Left kidney (tissue), 8 donors: ENCODE measurements at places on chromosomes 1 and 21. TPM values are rescaled to one million over a fixed set of nuclear protein-coding genes. Genes with fewer than 3 reads are reported as not detected.

RO60 gene
- polyA plus RNA-seq, result 54.3 TPM

FCRL5 gene
- polyA plus RNA-seq, result 0.17 TPM

SH3GLB1 gene
- polyA plus RNA-seq, result 88.2 TPM

CYB5RL gene
- polyA plus RNA-seq, result 10.0 TPM

GBP4 gene
- polyA plus RNA-seq, result 9.7 TPM

TDRD10 gene
- 1.4 TPM for polyA plus RNA-seq

ITGB2 gene
- 11.8 TPM for polyA plus RNA-seq

KIF17 gene
- 4.3 TPM for polyA plus RNA-seq

EPHX1 gene
- 59.0 TPM for polyA plus RNA-seq

SLC19A2 gene
- 22.3 TPM for polyA plus RNA-seq

RUNX3 gene
- 0.27 TPM for polyA plus RNA-seq

VASH2 gene
- polyA plus RNA-seq, result 27.2 TPM

ATP1A4 gene
- 0.15 TPM for polyA plus RNA-seq

MACF1 gene
- 327 TPM for polyA plus RNA-seq

EPHA2 gene
- polyA plus RNA-seq, result 15.4 TPM

TOMM40L gene
- 14.4 TPM for polyA plus RNA-seq

GPR137B gene
- 43.4 TPM for polyA plus RNA-seq

TMEM183A gene
- polyA plus RNA-seq, result 73.9 TPM

NCAM2 gene
- 9.9 TPM for polyA plus RNA-seq

RIPPLY3 gene
- 3.1 TPM for polyA plus RNA-seq

NOS1AP gene
- polyA plus RNA-seq, result 10.7 TPM

C1orf141 gene
- 0.13 TPM for polyA plus RNA-seq

C1orf35 gene
- 15.1 TPM for polyA plus RNA-seq

KCNK1 gene
- 6.2 TPM for polyA plus RNA-seq

CD1D gene
- polyA plus RNA-seq, result 6.5 TPM

MMP23B gene
- 14.9 TPM for polyA plus RNA-seq

C1QB gene
- 5.3 TPM for polyA plus RNA-seq

MT1HL1 gene
- not detected for polyA plus RNA-seq

MAP3K7CL gene
- polyA plus RNA-seq, result 9.6 TPM

PLXNA2 gene
- 15.3 TPM for polyA plus RNA-seq

COL24A1 gene
- 1.8 TPM for polyA plus RNA-seq

DMRTA2 gene
- not detected for polyA plus RNA-seq

ERG gene
- polyA plus RNA-seq, result 17.4 TPM

GBP5 gene
- polyA plus RNA-seq, result 0.28 TPM

MAP3K21 gene
- 36.6 TPM for polyA plus RNA-seq

NBPF4 gene
- polyA plus RNA-seq, result not detected

KLHDC7A gene
- 9.7 TPM for polyA plus RNA-seq

NBPF10 gene
- polyA plus RNA-seq, result 4.3 TPM

TEDDM1 gene
- polyA plus RNA-seq, result 0.20 TPM

PLA2G2C gene
- 0.10 TPM for polyA plus RNA-seq

F5 gene
- polyA plus RNA-seq, result 5.7 TPM

CYP4Z1 gene
- polyA plus RNA-seq, result 0.52 TPM

RWDD3 gene
- polyA plus RNA-seq, result 58.0 TPM

CCDC24 gene
- 19.5 TPM for polyA plus RNA-seq

SLAMF8 gene
- polyA plus RNA-seq, result 0.80 TPM

KCNA3 gene
- polyA plus RNA-seq, result 0.12 TPM

SYTL1 gene
- 7.6 TPM for polyA plus RNA-seq

OR2L3 gene
- polyA plus RNA-seq, result not detected

LHX8 gene
- polyA plus RNA-seq, result not detected

CASQ1 gene
- 0.43 TPM for polyA plus RNA-seq

OVAAL gene
- polyA plus RNA-seq, result not detected

ACTL8 gene
- not detected for polyA plus RNA-seq

PGBD5 gene
- polyA plus RNA-seq, result 5.8 TPM

AMY2A gene
- polyA plus RNA-seq, result 0.53 TPM
